ENCODE measurements at places on chromosomes 2 and 18.

- DNase-seq, result peak; percentile 72
These were observed 38.6 kb downstream of the ALPK2 start for GRCh38 chr18:58590254-58590653.

DNA sequence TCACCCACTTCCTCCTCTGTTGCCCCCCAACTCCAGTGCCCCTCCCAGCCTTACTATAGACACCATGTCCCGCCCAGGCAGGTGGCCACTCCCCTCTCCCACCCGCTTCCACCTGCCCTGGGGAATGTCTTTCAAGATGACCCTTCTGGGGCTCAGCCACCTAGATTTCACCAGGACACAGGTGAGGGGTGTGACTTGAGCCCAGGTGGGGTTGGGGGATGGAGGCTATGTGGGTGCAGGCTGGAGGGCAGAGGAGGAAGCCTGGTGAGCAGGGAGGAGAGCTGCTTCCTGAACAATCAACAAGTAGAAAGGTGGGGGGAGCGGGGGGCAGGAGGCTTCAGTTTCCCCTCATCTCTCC, 8.7 kb downstream of the ADRA2B start:
- no peak for DNase-seq

GRCh38 chr2:160687629-160688028, 194.0 kb upstream of the RBMS1 start:
- DNase-seq, result no peak

- no peak for DNase-seq
These were observed 28.6 kb downstream of the SNTG2 start for GRCh38 chr2:979069-979928.

- no peak for DNase-seq
These were observed 598 bp upstream of the WBP1 start for GRCh38 chr2:74457549-74458131.

DNA sequence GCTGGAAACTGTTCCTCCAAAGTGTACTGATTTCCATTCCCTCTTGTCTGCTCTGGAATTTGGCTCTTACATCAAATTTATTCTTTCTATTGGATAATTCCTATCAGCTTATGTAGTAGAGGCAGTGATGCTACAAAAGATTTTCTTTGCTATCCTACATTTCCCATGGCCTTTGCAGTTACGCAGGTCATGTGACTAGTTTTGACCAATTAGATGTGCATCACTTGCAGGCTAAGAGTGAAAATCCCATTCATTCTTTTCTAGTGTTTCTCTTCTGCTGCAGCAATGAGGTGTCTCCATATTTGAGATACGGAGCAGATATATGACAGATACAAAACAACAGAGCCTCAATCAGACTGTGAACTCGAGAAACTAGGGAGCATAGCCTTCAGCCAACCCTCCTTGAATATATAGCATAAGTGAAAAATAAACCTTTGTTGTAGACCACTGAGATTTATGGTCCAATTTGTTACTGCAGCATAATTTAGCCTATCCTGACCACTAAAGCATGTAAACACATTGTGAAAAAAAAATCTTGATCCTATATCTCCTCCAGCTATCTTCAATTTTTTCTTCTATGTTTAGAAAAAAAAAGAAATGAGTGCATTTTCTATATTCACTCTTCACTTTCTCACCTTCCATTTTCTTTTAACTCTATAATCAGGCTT, 102.0 kb downstream of the HNMT start:
- DNase-seq, result no peak

DNA sequence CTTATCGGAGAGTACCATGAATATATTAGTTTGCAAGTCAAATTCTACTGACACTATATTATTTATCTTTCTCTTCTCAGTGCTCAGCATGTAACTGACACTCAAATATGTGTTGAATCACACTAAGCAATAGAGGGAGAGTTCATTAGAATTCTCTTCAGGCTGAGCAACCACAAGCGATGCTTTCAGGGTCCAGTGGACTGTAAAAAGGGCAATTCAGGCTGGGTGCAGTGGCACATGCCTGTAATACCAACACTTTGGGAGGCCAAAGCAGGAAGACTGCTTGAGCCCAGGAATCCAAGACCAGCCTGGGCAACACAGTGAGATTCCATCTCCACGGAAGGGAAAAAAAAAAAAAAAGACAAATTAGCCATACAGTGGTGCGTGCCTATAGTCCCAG, 16.3 kb downstream of the PDE6D start:
- no peak for DNase-seq

DNA sequence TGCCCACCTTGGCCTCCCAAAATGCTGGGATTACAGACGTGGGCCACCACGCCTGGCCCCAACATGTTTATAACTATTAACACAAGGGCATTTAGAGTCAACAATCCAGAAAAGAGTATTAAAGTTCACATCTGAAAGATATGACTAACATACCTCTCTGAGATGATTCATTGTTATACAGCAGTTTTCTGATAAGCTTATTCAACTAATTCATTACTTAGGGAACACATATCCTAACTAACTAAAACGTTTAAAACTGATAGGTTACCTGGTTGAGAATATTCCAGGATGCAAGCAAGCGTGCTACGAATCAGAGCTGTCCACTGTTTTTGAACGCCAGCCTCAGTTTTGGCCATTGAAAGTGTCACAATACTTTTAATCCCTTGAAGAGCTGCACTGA, 34.0 kb upstream of the STRN start:
- peak; percentile 15 for DNase-seq

DNA sequence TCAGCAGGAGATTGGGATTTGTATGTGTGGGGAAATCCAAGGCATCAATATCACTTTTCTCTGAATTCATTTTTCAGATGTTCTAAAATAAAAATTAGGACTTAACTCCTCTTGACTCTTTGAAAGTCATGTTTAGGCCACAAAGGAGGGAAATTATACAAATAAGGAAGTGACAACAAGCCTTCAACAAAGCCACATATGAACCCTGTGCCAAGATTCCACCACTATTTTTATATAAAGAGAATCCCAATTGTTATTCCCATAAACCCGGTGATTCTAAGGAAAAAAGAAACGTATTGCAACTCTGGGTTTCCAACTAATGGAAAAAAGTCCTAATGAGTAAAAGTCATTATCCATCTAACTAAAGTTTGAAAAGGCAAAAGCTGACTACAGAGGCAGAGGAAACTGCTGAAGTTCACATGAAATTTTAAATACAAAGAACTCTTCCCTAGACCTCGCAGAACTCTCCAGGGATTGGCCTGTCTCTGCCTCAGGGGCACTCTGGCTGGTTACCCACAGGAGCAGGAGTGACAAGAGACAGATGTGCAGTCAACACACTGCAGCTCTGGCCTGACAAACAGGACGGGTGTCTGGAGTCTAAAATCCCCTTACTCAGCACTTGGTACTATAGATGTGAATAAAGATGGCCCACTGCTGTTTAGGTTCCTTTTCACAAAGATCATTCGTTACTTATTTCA, 11.5 kb downstream of the NPC1 start:
- DNase-seq, result no peak

GRCh38 chr2:64873472-64873924, 115.7 kb upstream of the SLC1A4 start:
- peak; percentile 36 for DNase-seq

DNA sequence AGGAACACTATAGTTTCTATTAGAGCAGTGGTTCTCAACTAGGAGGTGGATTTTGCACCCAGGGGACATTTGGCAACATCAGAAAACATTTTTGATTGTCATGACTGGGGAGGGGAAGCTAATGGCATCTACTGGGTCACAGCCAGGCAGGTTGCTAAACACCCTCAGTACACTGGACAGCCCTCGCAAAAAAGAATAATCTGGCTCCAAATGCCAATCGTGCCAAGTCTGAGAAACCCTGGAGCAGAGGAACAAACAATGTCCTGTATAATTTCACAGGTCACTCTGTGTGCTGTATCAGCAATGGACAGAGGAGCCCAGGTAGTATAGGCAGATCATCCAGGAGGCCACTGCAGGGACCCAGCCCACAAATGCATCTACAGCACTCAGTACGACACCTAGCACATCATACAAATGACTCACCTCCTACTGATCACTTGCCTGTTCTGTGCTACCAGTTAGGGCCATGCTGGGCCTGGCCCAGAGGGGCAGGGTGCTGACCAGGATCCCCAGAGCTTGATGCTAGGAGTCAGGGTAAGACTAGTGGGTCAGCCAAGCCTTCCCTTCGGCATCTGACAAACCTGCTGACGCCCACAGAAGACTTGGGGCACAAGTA, 37.6 kb downstream of the SFXN5 start:
- no peak for DNase-seq

DNA sequence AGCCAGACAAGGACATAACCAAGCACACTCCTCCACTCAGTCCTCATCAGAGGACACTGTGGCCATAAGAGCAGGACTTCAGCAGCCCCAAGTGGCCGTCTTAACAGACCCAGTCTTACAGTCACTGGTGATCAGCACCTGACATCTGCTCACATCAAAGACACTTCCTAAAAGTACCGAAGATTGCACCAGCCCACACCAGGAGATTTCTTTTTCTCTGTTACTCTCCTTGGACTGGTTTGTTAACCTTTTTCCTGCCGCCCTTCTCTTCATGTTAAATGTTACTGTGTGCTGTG, 44.1 kb downstream of the MRPS5 start:
- DNase-seq, result no peak

DNA sequence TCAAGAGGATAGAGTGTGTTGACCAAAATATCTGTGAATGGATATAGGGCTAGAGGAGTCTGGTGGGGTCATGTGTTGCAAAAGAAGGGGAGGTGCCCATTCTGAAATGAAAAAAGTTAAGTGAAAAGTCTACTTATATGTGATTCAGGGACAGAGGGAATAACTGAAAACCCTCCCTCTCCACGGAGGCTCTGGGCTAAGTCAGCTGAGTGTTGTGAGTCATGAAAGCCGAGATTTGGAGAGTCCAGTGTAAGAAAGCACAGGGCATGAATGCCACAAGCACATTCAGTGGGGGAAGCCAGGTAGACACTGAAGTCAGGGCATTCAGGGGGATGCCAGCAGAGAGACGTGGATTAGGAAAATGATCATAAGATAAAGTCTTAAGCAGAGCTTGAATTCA, 871.9 kb downstream of the TSN start:
- DNase-seq, result peak; percentile 29

DNA sequence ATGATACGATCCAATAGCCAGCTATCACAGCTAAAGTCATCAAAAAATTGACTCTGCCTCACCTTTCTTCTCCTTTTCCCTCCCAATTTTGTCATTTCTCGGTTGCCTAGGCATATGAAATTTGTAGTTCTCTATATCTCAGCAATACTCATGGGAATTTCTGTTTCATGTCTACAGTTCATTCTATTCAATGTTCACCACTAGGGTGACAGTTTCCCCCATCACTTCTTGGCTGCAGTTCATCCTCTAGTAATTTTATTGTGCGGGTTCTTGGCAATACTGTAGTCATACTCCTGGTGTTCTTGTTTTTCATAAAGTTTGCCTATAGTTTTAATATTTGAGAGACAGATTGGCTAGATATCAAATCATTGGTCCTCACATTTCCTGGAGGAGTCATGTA, 872.2 kb upstream of the ID2 start:
- DNase-seq, result no peak

- DNase-seq, result peak; percentile 29
These were observed 244.5 kb downstream of the TCF4 start for GRCh38 chr18:55343396-55344073.

GRCh38 chr18:12326711-12327460, 18.8 kb downstream of the TUBB6 start:
- DNase-seq, result no peak

DNA sequence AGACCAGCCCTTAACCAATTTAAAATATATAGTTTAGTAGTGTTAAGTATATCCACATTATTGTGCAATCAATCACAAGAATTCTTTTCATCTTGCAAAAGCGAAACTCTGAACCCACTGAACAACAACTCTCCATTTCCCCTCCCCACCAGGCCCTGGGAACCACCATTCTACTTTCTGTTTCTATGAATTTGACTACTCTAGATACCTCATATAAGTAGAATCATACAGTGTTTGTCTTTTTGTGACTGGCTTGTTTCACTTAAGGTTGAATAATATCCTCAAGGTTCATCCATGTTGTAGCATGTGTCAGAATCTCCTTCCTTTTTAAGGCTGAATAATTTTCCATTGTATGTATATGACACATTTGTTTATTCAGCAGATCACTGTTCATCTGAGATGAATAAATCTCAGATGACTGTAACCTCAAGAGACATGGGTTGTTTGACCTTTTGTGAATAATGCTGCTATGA, 8.1 kb upstream of the SOS1 start:
- DNase-seq, result peak; percentile 61

GRCh38 chr2:96538487-96539214, 2.1 kb downstream of the ARID5A start:
- no peak for DNase-seq

DNA sequence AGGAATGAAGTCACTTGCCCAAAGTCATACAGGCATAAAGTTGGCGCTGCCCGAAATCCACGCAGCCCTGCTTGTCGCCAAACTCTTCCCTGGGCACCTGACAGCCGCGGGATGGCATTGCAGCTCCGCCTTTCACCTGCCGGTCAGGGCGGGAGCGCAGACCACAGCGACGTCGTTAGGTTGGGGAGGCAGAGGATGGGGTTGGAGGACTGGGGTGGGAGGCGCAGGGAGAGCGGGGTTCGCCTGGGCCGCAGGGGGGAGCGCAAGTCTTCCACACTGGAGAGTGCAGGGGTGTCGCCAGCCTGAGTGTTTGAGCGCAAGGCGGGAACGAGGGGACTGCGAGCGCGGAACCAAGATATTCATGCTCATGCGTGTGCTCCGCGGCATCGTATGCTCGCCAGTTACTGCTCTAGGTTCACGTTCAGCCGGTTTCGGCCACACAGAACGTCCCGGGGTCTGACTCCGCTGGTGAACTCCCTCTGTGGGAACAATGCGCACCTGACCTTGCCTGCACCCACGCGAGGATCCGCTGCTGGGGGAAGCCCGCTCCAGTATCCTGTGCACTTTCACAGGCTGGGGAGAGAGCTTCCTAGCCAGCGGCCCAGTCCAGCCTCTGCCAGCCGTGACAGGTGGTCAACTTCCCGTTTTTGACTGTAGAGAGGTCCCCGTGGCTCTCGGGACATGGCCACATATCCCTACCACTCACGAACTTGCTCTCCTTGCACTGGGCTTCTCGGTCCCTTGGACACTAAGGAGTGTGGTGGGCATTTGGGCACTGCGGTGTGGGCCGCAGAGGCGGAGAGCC, 767 bp upstream of the NPPC start:
- DNase-seq, result no peak

- no peak for DNase-seq
These were observed 909.4 kb upstream of the GYPC start for GRCh38 chr2:125746321-125747164.

DNA sequence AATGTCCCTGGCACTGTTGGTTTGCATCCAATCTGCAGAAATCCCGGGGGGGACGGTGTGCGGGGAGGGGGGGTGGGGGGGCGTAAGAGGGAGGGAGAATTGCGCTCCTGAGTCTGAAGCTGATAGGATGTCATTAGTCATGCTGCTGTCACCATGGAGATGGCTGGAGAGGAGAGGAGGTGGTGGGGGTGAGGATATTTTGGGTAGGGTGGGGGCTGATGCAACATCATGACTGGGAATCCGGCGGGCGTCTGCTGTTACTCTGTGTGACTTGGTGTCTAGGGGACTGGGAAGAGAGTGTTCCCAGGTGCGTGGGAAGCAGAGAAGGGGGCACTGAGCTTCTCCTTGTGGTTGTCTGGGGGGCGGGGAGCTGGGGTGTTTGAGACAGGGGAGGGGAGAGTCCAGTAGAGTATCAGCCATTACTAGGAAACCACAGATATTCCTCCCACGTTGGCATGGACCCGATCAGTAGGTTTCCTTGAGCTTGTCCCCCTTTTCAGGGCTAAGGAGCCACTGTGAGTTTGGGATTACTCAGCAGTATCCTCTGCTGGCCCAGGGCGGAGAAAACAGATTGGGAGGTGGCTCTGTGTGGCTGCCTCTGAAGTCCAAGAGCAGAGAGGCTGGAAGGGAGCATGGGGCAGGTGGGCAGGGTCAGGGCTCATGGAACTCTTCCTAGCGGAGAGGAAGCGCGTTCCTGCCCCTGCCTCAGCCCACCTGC, 18.9 kb downstream of the TET3 start:
- DNase-seq, result peak; percentile 66

Data from HCEC 1CT (cell line).